ENCODE measurements at places on chromosomes 7 and 10. TPM values are rescaled to one million over a fixed set of nuclear protein-coding genes. Genes with fewer than 3 reads are reported as not detected.

Gene SMARCD3
- total RNA-seq = 39.0 TPM

DNA sequence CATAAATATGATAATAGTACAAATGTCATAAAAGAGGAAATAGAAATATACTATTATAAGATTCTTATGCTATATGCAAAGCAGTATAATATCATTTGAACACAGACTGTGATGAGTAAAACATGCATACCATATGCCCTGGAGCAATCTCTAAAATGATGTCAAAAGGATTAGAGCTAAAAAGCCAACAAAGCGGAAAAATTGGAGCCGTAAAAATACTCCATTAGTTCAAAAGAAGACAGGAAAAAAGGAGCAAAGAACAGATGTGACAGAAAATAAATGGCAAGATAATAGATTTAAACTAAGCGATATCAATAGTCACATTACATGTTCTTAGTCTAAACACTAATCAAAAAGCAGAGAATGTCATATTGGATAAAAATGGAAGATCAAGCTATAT, 191.0 kb upstream of the PLPP4 start:
- DNase-seq = no peak

DNA sequence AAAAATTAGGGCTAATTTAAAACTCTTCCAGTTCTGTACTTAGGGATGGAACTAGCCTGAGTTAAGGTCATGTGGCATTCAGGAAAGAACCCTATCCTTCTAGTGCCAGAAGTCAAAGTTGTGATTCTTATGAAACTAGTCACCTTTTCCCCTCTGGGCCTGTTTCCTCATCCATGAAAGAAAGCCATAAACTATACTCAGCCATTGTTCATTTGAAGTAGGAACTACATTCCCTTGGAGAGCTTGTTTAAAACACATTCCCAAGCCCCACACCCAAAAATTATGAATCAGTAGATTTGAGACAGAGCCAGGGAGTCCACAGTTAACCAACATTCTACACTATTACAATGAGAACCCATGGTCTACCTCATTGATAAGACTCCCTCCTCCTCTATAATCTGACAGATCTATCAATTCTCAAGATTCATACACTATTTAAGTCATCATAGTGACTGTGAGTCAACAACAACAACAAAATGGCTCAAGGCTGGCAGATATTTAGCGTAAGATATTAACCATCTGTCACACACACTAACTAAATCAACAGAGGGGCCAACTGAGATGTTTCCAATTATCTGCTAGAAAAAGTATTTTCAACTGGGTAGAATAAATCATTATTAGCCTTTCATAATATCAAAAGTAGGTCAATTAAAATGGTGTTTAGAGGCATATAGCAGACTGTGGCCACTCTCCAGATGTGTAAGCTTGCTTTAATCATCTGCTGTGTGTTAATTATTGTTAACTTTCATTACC, 102.3 kb downstream of the SLC25A13 start:
- DNase-seq = no peak

DNA sequence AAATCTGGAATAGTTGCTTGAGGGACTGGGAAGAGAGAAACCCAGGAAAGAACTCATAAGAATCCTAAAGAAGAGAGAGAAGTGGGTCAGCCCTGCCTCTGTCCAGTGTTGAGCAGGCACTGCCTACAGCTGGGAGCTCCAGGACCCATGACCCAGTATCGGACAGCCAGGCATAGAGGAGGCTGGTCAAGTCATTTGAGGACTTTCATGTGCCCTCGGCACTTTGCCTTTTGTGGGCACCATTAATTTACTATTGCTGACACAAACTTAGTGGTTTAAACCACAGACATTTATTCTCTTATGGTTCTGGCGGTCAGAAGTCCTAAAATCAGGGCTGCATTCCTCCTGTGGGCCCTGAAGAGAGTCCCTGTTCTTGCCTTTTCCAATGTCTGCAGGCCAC, 60.3 kb downstream of the CPXM2 start:
- no peak for DNase-seq

Gene CYP26A1
- total RNA-seq = not detected

DNA sequence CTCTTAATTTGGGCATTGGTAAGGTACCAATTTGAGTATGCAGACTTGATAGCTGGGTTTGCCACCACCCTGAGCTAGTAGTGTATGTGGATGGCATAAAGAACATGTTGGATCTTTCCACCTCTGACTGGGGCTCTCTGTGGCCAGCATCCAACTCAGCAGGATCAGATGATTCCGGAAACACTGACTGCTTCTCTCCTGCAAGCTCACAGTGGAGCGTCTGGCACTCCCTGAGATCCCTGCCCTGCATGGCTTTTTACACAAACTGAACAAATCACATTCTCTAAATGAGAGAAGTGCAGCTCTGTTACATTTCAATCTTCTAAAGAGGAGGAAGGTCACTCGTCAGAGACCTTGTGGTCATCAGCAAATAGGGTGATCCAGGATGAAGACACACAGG, 1057.5 kb downstream of the NRG3 start:
- no peak for DNase-seq

DNA sequence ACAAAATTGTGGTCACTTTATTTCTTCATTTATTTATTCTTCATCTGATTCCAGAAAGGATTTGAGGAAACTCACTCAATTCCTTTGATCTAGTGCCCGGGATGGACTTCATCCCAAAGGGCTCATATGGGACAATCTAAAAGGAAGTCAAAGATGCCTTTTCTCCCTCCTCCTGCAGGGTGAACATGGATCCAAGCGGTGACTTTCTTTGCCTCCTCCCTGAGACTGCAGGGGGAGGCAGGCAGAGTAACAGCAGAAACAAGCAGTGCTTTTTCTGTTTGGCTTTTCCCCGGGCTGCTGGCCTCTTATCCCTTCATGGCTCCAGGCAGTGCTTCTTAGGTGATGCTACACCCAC, 10.0 kb upstream of the DNMBP start:
- no peak for DNase-seq

Gene GRID2IP
- total RNA-seq = not detected

DNA sequence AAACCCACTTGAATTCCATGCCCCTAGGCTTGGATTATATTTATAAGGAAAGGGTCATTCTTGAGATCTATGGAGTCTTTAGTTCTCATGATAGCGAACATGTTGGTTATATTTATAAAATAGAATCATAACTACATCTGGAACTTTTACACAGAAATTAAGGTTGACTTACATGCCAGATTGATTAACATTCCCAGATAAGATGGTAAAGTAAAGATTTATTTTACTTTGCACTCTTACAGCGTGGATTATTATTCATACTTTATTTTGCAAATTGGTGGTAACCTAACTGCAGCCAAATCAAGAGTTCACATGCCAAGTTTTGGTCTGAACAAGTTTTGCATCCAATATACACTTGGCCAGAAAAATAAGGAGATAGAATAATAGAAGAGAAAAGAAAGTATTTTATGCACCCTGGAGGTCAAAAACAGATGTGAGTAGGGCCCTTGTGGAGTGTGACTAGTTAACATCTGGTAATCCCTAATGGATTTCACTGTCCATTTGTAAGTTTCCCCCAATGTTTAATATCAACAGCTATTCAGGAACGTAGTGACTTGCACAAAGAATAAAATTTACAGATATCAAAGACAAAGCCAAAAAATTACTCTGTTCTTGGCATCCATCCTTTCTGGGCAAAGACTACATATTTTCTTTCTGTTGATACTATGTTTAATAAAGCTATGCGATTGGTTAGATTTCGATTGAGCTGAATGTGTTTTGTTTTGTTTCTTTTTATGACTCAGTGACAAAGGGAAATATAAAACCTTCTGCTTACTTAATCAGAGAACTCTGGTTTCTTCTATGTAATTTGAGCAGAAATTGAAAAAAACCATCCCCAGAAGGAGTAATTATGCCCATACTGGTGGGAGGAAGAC, 10.1 kb upstream of the TMEM26 start:
- no peak for DNase-seq

Gene OR9A2
- not detected for total RNA-seq

GRCh38 chr7:31444196-31444595, 69.7 kb upstream of the ITPRID1 start:
- DNase-seq = peak; percentile 47

Gene TDRD1
- total RNA-seq = 0.11 TPM

DNA sequence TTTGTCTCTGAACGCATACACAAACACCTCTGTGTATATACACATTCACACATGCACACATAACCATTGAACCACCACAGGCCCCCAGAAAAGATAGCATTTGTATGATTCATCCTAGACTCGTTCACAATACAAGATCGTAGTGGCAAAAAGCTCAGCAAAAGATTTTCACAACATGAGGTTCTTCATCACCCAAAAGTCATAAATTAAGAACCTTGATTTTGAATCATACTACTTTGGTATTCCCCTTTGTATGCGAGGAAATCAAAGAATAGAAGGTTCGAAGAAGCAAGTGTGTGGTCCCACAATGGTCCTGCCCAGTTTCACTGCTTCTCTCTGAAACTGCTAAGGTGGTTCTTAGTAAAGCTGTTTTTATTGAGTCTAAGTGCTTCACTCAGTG, 200.7 kb downstream of the CELF2 start:
- DNase-seq = no peak

Gene HOXA5
- 15.8 TPM for total RNA-seq

Data from esophagus muscularis mucosa (tissue), 4 donors.